ENCODE measurements at places on chromosomes 2 and 18.

- no peak for DNase-seq
These were observed 18.0 kb downstream of the FZD7 start for GRCh38 chr2:202051499-202052161.

GRCh38 chr18:2201036-2201600 lies 370.2 kb downstream of the METTL4 start:
- no peak for DNase-seq

DNA sequence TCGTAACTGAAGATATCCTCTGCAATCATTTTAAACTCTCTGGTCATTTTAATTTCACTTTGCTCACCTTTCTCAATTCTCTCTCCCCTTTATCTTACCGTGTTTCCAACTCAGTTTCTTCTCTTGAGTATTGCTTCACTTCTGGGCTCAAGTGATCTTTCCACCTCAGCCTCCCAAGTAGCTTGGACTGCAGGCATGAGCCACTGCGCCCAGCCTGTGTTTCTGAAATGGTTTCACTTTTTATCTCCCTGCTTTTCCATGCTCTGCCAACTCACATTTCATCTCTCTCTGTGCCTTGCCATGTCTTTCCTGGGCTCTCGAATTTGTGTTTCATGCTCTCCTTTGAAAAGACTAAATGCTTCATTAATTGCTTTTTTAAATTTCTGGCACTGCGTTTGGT lies 30.5 kb upstream of the TMEM131 start:
- peak; percentile 16 for DNase-seq

- DNase-seq = no peak
These were observed 33.0 kb downstream of the ERBB4 start for GRCh38 chr2:212505586-212505985.

DNA sequence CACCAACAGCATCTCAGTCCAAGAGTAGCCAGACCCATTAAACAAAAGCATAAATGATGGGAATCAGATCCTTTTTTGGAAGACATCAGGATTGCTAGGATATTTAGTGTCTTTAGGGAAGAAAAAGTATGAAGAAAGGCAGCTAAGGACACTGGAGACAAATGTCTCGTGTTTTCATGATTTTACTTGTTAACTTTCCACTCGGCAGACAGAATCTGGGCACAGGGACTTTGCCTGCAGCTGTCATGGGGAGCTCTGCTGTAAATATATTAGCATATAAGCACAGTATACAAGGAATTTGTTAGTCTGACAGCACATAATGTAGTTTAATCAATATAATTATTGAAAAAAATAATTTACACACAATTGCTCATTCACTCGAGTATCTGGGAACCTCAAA lies 718.3 kb downstream of the NRXN1 start:
- no peak for DNase-seq

DNA sequence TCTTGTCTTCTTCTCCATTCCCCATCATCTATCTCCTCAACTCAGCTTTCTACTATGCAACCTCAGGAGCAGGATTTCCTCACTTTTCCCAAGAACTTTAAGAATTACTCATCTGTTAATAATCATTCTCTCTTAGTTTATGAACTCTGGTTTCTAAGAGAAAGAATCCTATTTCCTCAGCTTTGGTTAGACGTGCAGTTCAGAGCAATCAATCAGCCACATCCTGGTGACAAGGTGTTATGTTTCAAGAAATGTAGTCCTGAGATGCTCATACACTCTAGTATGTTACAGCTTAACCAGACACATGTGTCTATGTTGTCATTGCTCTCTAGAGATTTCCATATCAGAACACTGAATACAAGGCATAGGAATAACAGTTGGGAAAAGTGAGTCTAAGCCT lies 277.9 kb downstream of the MBD2 start:
- DNase-seq = no peak

DNA sequence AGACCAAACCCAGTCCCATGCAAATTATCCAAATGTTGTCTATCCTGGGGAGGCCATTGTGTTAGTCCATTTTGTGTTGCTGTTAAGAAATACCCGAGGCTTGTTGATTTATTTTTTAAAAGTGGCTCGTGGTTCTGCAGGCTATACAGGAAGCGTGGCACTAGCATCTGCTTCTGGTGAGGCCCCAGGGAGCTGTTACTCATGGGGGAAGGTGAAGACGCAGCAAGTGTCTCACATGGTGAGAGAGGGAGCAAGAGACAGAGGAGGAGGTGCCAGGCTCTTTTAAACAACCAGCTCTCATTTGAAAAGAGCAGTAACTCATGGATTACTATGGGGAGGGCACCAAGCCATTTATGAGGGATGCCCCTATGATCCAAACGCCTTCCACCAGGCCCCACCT lies 80.3 kb upstream of the ARL4C start:
- DNase-seq = no peak

All from amniotic epithelial cell (primary cell).